ENCODE measurements at places on chromosomes 13 and 19. TPM values are rescaled to one million over a fixed set of nuclear protein-coding genes. Genes with fewer than 3 reads are reported as not detected.
A peak's percentile ranks its signal among the peaks of the same experiment; 100 is the strongest.

The METTL21C gene
- total RNA-seq = not detected

The SLC7A10 gene
- total RNA-seq = 2.4 TPM

DNA sequence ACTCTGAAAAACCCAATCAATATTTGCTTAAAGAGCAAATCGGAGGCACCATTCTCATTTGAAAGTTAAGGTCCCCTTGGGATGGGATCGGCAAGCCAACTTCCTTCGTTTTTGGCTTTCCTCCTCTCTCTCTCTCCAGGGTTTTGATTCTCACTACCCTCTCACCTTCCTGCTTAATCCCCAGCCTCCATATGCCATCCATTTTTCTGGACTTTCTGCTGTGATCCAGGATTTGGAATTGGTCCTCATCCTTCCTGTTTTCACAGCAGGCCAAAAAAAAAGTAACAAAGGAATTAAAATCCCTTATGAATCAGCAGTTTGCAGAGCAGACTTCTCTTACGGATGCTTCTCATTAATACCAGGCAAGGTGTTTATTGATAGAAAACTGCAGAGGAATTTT, 283.1 kb upstream of the TMTC4 start:
- no peak for DNase-seq

- peak; percentile 88 for DNase-seq
Measured at GRCh38 chr19:55454787-55455243, 6.6 kb downstream of the ISOC2 start.

DNA sequence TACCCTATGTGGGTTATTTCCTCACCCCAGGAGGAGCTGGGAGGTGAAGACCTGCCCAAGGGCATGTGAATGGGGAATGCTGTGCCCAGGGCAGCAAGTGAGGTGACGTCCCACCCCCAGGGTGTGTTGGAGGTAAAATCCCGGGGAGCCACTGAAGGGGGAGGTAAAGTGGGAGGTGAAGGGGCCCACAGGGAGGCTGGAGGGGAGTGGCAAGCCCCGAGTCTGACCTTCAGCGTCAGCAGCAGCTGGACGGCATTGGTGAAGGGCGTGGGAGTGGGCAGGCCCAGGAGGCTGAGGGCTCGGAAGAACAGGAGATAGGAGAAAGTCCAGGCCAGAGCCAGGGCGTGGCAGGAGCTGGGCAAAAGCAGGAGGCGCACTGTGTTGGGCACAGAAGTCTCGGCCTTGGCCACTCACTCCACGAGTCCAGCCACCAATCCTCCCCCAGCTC, 2.4 kb downstream of the MBOAT7 start:
- DNase-seq = peak; percentile 4

DNA sequence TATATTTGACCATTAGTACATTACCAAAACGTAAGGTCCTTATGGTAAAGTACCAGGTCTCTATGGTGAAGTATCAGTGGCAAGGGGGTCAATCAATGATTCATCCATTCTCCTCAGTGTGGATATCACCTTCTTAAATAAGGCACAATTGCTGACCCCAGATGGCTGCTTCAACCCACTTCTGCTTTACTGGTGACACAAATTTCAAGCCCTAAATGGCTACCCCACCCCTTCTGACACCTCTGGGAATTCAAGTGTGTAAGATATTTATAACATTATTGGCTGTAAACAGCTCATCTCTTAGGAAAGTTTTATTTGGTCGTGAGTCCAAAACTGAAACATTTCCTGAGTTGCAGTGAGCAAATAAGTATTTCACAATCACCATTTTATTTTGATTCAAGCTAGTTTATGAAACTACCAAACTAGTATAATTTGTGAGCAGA, 7.9 kb upstream of the WBP4 start:
- DNase-seq = no peak

The NPAS1 gene
- total RNA-seq = 6.1 TPM

- no peak for DNase-seq
Measured at GRCh38 chr19:52991484-52991883, 22.2 kb upstream of the ERVV-1 start.

- DNase-seq = no peak
Measured at GRCh38 chr19:29001141-29001581, 211.8 kb downstream of the UQCRFS1 start.

DNA sequence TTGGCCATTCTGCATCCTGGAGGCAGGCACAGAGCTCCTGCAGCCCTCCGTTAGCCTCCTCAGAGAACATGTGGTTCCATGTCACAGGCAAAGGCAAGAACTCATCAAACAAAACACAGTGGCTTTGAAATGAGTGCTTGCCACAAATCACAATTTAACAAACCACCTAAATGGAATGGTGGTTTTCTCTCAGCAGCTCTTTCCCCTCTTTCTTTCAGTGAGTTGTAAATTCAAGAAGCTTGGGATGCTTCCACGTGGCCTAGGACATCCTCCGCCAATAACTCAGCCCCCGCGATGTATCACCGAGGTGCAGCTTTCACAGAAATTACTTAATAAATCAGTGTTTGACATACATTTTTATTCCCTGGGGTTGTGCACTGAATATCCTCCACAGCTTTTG, 65.4 kb upstream of the RFC3 start:
- DNase-seq = no peak
